ENCODE measurements at places on chromosomes 4 and X.

DNA sequence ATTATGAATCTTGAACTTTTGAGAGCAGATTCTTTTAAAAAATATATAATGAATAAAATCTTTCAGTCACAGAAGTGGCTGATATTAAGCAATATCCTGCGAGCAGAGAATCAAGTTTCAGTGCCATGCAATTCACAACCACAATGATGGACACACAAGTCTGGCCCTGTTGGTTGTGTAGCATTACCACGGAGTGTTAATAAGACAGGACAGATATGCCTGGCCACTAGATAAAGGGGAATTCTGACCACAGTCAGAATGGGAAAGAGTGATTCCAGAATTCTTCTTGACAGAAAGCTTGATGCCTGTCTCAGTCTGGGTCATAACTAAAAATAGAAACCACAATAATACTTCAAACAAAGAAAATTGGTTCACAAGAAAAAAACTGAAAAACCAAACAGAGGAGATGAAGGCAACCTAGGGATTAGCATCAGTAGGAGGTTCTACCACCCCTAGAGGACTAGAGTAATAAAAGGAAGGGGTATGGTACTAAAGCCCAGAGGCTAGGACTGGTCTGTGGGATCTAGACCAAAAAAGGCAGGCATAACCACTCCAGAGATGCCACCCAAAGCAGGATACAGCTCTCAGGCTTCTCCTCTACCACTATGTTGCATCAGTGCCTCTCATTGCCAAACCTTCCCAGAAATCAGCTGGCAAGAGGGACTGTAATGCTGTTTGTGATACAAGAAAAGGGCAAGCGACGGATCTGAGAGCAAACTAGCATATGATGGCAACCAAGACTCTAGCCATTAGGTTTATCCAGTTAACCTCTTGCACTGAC lies 59.0 kb downstream of the RNF150 start:
- DNase-seq = no peak

GRCh38 chrX:132208422-132208821 lies 10.8 kb downstream of the RAP2C start:
- DNase-seq = no peak

- no peak for DNase-seq
These were observed 349.3 kb upstream of the PCDH18 start for GRCh38 chr4:137881641-137882040.

- no peak for DNase-seq
These were observed 430.7 kb downstream of the IDS start for GRCh38 chrX:149074398-149074797.

- no peak for DNase-seq
These were observed 12.4 kb downstream of the DDX53 start for GRCh38 chrX:23012162-23012561.

DNA sequence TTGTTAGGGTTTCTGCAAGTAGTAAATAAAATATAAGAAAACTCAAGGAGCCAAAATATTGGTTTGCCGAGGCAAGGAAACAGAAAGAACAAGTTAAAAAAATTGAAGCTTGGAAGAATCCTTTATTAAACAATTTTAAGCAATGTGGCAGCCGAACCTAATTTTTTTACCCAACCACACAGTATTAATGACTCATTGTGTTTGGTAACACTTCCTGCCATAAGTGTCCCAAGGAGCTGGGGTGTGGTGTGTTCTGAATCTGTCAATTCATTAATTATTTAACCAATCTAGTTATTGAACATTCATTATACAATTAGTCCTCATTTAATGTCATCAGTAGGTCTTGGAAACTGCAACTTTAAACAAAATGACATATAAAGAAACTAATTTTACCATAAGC lies 19.3 kb upstream of the CPE start:
- no peak for DNase-seq

- DNase-seq = no peak
These were observed 108.7 kb upstream of the LIMCH1 start for GRCh38 chr4:41429280-41429669.

- no peak for DNase-seq
These were observed 24.9 kb upstream of the OCIAD2 start for GRCh38 chr4:48931459-48931858.

DNA sequence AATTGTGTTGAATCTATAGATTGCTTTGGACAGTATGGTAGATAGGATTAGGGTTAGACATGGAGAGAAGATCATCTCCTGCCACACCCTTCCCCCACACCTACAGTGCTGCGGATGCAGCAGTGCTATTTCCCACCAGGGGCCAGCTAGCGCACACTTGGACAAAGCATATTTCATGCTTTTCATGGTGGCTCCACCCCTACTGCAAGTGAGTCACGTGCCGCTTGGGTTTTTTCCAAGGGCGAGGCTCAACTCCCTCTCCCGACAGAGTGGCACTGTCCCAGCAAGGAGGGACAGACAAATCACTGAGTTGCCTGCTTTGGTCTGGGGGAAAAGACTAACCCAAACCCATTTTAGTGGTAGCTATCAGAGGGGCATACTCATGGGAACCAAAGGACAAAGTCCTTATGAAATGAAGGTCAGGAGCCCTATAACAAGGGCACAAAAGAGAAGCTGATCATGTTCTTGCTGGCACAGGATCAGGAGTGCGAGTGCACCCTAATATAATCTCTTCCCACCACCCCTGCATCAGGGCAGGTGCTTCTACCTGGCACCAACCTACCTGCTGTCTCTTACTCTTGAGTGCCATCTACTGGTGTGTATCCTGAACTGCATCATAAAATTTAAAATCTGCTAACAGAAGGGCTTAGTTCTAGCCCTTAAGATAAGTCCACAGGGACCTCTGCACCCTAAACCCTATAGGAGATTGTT lies 55.1 kb upstream of the PGAM4 start:
- peak; percentile 16 for DNase-seq

- no peak for DNase-seq
These were observed 460.3 kb downstream of the ZIC3 start for GRCh38 chrX:138026211-138026610.

Measured in endothelial cell of umbilical vein (primary cell).